ENCODE measurements at places on chromosomes 5 and 9. TPM values are rescaled to one million over a fixed set of nuclear protein-coding genes. Genes with fewer than 3 reads are reported as not detected.

DNA sequence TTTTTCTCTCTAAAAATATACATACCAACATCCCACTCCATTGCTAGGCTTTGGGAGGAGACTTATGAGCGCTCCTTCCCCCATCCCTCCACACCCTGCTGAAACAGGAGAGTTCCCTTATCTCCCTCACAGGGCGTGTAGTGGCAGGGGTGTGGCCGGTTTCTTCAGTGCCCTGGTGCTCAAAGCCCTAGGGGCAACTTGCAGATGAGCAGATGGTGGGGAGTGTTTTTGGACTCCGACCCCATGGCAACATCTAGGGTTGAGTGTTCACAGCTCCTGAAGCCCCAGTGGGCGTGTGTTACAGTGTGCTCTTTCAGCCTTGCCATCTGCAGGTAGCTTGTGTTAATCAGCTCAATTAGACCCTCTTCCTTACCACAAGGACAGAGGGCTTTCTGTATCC, 409.5 kb downstream of the MAT2B start:
- no peak for DNase-seq

Gene STKLD1
- not detected for total RNA-seq

GRCh38 chr5:65893749-65894430, 32.5 kb upstream of the ERBIN start:
- no peak for DNase-seq

GRCh38 chr5:177023303-177023664, 788 bp downstream of the ZNF346 start:
- no peak for DNase-seq

DNA sequence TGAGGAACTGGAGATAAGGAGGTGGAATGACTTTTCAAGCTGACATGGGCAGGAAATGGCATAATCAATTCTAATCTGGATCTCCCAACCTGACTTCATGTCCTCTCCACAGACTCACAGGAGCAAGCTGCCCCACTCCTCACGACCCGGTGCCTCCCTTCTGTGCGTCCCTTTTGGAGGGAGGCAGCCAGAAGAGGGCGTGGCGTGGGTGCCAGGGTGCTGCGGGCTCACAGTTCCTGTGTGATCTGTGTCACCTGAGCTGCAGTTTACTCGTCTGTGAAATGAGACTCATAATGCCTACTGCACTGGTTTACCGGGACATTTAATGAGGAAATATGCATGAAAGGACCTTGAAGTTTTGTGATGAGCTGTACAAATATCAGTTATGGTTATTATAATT, 207.4 kb downstream of the DAB2IP start:
- DNase-seq = no peak

GRCh38 chr5:40630126-40630525, 49.6 kb upstream of the PTGER4 start:
- DNase-seq = no peak

DNA sequence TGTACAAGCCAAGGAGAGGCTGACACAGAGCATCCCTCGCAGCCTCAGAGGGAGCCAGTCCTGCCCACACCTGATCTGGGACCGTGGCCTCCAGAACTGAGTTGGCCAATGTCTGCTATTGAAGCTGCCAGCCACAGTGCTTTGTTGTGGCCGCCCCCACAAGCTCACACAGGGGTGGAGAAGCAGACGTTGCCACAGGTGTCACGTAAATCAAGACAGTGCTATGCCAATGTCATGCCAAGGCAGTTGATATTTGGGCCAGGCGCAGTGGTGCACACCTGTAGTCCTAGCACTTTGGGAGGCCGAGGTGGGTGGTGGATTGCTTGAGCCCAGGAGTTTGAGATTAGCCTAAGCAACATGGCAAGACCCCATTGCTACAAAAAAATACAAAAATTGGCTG, 17.3 kb upstream of the TERT start:
- no peak for DNase-seq

DNA sequence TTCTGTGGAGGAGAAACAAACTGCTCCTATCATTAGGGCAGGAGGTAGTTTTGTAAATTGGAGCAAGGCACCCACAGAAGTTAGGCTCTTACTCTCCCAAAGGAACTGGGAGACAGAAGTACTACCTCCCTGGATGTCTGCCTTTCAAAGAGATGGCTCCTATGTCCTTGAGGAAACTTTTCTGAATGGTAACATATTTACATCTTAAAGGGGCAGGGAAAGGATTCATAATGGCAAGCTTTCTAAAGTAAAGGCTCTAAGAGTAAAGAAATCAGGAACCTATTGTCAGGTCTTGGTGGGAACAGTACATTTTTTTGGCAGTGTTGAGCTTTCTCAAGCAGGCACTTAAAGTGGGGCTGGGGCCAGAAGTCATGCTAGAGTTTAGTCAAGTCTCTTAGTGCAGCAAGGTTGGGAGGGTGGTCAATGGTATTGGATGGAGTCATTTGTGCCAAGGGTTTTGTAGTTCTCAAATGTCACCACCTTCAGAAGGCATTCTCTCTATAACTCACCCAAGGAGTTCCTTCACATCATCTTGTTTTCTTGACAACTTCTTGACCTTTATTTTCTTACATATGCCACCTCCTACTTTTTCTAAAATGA, 26.3 kb upstream of the NDFIP1 start:
- no peak for DNase-seq

DNA sequence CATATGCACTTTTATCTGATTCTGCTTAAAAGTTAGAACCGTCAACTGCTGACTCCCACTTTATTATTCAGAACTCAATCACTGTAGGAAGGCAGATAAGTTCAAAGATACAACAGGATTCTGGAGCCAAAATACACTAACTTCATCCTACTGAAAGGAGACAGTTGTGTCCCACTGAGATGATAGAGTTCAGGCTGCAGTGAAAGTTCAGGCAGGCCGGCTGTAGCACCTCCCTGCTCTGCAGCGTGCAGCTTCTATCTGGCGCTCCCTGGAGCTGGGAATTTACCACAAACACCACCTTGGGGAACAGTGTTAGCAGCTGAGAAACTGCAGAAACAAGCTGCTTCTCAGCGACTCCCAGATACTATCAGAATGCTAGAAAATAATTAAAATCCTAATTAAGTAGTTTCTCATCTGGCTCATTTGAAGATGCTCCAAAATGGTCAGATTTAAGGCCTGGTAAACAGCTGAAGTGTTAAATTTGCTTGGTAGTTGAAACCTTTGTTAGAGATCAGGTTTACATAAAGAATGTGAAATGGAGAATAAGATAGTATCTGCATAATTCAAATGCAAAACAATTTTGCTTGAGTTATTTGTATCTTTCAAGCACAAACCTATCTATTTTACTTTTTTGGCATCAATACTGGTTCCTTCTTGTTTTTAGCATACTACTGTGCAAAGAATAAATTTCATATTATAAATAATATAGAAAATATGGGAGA, 52.3 kb upstream of the CNTLN start:
- DNase-seq = no peak

GRCh38 chr5:110371011-110371724, 355.3 kb downstream of the TMEM232 start:
- DNase-seq = no peak

- DNase-seq = no peak
These were observed 67.2 kb downstream of the ANKRD31 start for GRCh38 chr5:75169516-75169915.

Gene GPR150
- 0.95 TPM for total RNA-seq

GRCh38 chr5:132358775-132359174, 10.7 kb upstream of the SLC22A5 start:
- DNase-seq = no peak

DNA sequence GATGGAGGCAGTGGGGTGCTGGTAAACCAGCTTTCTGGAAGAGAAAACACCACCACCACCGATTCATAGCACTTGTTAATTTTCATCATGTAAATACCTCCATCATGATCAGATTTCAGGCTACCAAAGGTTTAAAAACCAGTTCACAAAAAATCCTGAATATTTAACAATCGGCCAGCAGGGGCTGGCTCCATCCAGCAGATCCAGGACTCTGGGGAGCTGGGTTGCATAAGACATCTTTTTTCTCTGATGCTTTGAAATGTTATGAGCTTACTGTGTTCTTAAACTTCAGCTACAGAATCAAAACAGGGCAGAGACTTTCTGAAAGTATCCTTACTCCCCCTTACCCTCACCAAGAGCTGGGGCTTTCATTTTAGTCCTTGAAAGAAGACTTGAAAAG, 14.6 kb upstream of the RNF183 start:
- no peak for DNase-seq

DNA sequence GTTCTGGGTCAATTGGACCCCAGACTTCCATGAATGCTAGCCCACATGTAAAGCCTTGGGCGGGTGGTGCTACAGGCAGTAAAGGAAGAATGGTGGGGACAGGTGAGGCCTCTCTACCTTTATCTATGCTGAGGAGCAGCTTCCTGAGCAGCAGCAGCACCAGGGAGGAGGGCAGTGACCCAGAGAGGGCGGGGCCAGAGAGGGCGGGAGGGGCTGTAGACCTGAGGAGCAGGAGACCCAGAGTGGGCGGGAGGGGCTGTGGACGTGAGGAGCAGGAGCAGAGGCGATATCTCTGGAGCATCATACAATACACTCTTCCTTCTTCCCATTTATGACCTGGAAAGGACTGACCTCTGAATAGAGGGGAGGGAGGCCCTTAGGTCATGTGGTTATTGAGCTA, 165.9 kb downstream of the MTRR start:
- DNase-seq = no peak

GRCh38 chr5:178507151-178507932, 82.9 kb downstream of the COL23A1 start:
- DNase-seq = no peak

DNA sequence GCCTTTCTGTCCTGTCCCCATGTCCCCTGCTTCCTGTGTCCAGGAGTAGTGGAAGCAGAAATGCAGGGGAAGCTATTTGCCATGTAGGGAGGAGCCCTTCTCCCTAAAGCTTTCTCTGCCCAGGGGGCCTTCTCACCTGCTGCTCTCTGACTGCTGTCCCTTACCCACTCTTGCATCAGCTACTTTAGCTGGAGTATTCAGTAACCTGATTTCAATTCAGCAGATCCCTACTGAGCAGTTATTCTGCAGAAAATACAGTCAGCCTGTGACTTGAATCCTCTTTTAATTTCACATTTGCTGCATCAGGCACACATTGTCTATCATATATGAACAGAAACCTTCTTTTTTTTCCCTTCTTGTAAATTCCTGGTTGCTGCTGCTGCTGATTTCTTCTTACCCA, 90.4 kb downstream of the MVB12B start:
- DNase-seq = no peak

DNA sequence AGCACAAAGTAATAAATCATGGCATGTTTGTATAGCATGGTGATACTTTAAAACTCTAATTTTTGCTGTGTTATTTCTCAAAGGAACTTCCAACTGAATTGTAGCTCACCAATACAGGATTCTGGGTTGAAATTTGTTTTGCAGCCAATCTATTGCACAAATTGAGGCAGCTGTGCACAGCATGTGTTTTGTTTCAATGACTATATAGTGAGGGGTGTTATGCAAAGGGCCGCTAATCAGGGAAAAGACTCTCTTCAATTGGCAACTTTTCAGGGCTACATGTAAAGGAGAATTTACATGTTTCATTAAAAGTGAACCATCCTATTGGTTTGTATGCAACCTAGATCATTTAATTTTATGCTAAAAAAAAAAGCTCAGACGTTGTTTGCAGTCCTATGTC, 44.6 kb downstream of the PLPPR1 start:
- no peak for DNase-seq

DNA sequence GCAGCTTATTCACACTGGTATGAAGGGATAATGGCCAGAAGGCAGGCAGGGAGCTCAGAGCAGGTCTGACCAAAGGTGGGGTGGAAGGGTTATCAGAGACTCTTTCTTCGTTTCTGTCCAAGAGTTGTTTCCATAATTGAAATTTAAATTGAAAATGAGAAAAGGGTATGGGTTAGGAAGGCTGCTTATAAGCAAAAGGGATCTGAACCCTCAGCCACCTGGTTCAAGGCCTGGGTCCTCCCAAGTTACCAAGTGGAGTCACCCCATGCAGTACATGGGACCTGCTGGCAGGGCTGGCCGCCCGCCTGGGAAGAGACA, 17.8 kb downstream of the EEIG1 start:
- DNase-seq = no peak

Gene LCN9
- not detected for total RNA-seq

DNA sequence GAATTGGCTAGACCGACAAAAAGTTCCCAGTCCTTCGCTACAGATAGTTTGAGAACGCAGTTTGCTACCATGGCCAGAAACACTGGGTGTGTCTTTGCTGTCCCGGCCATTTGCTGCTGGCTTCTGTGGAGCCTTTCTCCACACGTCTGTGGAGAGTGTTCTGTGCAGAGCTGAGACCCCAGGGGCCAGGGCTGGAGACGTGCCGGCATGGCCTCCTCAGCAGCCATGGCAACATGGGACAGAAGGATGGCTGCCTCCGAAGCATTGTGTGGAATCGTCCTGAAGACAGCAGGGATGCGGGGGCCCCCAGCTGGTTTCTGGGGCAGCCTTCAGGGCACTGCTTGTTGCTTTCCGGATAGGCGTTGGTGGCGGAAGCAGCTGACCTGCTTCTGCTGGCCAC, 142.8 kb downstream of the GADD45G start:
- DNase-seq = no peak

DNA sequence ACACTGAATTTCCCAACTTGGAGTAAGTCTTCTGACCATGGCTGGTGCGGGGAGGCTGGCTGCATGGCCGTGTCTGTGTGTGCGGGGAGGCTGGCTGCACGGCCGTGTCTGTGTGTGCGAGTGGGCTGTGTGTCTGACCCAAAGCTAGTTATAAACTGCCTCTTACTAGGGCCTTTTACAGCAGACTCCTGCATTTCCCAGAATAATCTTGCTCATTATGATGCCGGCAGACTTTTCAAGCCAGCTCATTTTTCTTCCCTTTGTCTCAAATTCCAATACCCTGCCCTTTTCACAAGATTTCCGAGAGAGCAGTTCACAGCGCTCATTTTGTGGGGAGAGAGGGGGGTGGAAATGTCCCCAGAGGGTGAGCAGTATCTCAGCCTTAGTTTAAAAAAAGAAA, 470.7 kb upstream of the BRINP1 start:
- no peak for DNase-seq

Gene CARD6
- 22.9 TPM for total RNA-seq

Gene FBXO10
- 10.6 TPM for total RNA-seq

GRCh38 chr5:172983542-172984243, at the start of gene ATP6V0E1:
ATP6V0E1 (plus strand) TSS chr5:172983771; CDS start chr5:172983861, 90 bp downstream.
- DNase-seq = peak; percentile 91

- no peak for DNase-seq
These were observed 51.9 kb upstream of the TCERG1 start for GRCh38 chr5:146395193-146395592.

Gene PCDHGB6
- 5.8 TPM for total RNA-seq

DNA sequence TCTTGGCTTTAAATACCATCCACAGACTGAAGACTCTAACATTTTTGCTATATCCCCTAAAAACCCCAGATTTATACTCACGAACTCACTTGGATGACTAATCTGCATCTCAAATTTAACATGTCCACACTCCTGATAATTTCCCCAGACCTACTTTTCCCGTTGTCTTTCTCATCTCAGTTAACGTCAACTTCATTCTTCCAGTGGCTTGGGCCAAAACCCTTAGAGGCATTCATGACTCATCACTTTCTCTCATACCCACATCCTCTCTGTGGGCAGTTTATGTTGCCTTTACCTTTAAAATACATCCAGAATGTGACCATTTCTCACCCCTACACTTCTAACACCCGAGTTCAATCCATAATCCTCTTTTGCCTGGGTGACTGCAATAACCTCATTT, 96.7 kb downstream of the EDIL3 start:
- no peak for DNase-seq

- no peak for DNase-seq
These were observed 156.8 kb downstream of the IRX2 start for GRCh38 chr5:2594701-2595100.

GRCh38 chr5:132369474-132370180, at the start of gene SLC22A5:
SLC22A5 (plus strand) TSS chr5:132369710; CDS start chr5:132369973, 263 bp downstream.
- no peak for DNase-seq

Gene CNTNAP3B
- 23.7 TPM for total RNA-seq

All from omental fat pad (tissue), 4 donors.